COR-L47 (cell line): ENCODE measurements at places on chromosomes 5 and 9.

DNA sequence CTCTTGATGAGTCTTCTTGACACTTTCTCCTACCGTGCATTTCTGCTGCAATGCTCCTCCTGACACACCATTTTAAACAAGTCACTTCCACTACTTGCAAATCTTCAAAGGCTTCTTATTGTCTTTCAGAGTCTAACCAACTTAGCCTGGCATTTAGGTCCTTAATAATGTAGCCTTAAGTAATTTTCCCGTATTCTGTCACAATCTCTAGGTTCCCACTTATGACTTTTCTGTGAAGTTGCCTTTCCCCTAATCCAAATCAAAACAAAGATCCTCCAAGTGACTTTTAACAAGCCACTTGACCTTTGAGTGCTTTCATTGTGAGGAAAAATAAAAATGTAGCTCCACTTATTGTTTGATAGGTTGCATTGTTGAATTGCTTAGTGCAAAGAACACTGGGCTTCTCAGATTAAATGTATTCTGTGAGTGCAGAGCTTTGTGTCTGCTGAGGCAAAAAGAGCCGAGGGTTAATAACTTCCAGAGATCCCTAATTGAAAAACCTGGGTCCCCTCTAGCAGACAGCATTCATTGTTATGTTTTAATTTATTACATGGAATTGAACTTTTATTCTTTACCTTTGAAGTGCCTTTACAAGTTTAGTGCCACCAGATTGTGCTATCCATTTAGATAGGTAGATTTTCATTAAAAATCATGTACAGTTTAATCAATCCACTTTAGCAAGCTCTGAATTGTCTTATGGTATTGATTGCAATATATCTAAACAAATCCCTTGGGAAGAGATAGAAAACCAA, 341.7 kb upstream of the TYRP1 start:
- no peak for DNase-seq

- DNase-seq: no peak
Observed at GRCh38 chr9:74557571-74557970, 60.4 kb downstream of the RORB start.

DNA sequence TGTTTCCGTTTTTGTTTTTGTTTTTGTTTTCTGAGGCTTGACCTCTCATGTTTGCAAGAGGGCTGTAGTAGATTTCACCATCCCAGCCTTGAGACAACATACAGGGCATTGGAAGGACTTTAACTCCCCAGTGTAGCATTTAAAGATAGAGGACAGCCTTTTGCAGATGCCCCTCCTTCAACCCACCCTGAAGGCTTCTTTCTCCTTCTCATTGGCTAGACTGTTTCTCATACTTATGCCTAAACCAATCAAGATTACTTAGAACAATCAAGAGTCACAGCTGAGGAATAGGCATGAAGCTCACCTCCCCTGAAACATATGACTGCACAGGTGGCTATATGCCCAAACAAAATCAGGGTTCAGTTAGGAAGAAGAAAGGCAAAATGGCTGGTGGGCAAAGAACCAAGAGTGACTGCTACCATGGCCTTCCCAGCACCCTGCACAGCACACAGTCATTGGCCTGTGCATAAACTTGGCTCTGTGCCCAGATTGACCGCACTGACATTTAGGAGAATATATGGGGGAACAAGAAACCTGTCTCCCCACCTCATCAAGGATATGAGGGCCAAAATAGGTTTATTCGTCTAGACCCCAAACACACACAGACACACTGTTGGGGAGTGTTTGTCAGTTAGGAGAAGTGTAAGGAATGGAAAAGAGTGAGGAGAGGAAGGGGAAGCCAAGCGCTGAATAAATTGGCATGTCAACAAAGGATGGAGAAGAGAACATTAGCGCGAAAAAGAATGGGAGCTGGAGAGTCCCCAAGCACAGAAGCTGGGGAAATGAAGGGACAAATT, 137.3 kb upstream of the RANBP3L start:
- DNase-seq: no peak

- DNase-seq: no peak
Observed at GRCh38 chr5:150143350-150144245, 12.0 kb downstream of the PDGFRB start.

- no peak for DNase-seq
Observed at GRCh38 chr9:89553451-89554010, 51.3 kb upstream of the GADD45G start.

DNA sequence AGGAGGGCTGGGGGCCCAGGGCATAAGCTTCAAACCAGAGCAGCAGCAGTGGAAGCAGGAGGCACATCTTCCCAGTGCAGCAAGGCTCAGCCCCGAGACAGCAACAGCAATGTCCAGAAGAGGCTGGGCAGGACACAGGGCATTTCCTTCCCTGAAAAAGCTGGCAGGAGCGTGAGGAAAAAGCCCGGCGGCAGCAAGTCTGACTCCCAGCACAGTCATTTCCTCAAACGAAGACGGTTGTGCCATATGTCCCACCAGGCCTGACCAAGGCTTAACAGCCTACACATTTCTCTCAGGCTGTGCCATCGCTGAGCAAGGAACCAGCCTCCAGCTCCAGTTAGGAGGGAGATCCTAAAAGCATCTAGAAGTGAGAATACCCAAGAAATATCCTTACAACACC, 74.5 kb downstream of the APTX start:
- no peak for DNase-seq

DNA sequence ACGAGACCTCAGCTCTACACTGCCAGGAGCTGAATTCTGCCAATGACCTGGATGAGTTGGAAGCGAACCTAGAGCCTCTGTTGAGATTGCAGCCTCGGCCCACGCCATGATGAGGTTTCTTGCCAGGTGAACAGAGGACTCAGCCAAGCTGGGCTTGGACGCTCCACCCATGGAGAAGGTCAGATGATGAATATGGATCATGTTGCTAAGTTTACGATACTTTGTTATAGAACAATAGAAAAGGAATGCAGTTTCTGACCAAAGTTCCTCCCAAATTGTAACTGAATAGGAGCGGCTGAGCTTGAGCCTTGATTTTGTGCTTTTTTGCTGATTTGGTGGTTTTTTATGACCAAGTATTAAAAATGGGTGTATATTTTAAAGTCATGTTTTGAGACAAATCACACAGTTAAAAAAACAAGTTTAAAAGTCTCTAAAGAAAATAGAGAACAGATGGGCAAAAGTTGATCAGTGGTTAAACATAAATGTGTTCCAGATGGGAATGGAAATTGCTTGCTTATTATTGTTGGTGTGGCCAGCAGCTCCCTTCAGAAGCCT, 32.9 kb downstream of the ROPN1L start:
- no peak for DNase-seq

DNA sequence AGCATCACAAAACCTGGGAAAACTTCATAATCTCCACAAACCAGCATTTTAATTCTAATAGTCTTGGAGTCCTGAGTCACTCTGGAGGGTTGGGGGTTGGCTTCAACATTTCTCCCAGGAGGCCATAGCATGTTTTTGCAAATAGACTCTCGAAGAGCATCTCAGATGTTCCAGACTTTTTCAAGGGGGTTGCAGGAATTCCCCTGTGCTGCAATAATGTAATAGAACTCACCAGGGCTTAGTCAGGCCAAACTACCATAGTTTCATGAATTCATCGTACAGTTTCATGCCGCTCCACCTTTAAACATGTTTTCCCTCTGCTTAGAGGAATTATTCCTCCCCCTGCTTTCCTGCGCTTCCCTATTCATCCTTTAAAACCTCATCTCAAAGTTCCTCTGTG, 499.5 kb upstream of the KLF4 start:
- DNase-seq: no peak

GRCh38 chr9:36677611-36678010, 104.9 kb downstream of the MELK start:
- no peak for DNase-seq

- no peak for DNase-seq
Observed at GRCh38 chr5:15664961-15665360, 165.0 kb downstream of the FBXL7 start.

- no peak for DNase-seq
Observed at GRCh38 chr5:151534350-151534749, 56.8 kb downstream of the FAT2 start.

- no peak for DNase-seq
Observed at GRCh38 chr5:90845723-90846554, 287.3 kb downstream of the ADGRV1 start.

- DNase-seq: no peak
Observed at GRCh38 chr5:54624805-54625568, 107.4 kb downstream of the SNX18 start.

GRCh38 chr5:15834596-15835245, 334.7 kb downstream of the FBXL7 start:
- DNase-seq: no peak

DNA sequence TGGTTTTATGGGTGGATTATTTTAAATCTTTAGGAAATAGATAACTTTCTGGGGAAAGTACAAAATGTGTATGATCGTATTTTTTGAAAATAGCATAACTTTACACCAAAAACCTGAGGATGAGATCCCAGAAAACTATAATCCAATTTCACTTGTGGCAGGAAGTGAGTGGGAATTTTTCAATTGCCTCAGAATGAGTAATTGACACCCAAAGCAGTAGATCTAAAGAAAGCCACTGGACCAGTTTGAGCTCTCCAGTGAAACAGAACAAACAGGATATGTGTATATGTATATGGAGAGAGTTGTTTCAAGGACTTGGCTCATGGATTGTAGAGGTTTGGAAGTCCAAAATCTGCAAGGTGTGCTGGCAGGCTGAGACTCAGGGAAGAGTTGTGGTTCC, 109.2 kb upstream of the SHB start:
- DNase-seq: no peak
